CD4-positive, alpha-beta T cell treated with Interleukin-12 subunit alpha and Interleukin-12 subunit beta, for 1 hour (primary cell): ENCODE measurements at places on chromosomes 5 and 9.

GRCh38 chr5:94562327-94562971 is 56.0 kb downstream of the KIAA0825 start:
- DNase-seq, result no peak

GRCh38 chr5:103353581-103353980 is 95.0 kb downstream of the MACIR start:
- no peak for DNase-seq

GRCh38 chr5:65390208-65390607 is 91.5 kb downstream of the ADAMTS6 start:
- DNase-seq, result no peak

DNA sequence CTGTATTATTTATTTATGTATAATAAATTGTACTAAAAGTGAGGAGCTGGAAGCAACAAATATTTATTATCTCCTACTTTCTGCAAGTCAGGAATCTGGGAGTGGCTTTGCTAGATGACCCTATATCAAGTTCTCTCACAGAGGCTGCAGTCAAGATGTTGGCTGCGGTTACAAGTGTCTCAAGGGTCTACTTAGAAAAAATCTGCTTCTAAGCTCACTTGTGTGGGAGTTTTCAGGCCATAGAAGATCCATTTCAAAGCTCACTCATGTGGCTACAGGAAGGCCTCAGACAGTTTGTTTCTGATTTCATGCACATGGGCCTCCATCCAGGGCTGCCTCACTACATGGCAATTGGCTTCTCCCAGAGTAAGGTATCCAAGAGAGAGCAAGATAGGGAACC is 551.1 kb downstream of the CAAP1 start:
- no peak for DNase-seq

- no peak for DNase-seq
Observed at GRCh38 chr9:81317223-81317622, 372.1 kb downstream of the TLE1 start.

DNA sequence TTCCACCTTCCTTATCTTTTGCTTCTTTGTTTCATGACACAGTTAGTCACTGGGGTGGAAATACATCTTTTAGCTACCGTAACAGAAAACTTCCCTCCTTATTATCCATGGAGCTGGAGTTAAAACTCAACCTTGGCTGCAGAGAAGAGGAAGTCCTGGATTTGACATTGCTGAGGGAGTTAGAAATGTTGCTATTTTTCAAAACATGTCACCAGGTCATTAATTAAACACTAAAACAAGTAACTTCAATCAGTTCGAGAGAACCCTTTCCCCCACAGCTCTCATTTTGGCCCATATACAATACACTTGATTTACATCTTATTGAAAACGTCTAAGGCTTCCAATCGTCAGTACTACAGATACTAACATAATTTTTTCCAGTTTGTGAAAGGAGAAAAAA is 237.9 kb upstream of the CD180 start:
- DNase-seq, result no peak

DNA sequence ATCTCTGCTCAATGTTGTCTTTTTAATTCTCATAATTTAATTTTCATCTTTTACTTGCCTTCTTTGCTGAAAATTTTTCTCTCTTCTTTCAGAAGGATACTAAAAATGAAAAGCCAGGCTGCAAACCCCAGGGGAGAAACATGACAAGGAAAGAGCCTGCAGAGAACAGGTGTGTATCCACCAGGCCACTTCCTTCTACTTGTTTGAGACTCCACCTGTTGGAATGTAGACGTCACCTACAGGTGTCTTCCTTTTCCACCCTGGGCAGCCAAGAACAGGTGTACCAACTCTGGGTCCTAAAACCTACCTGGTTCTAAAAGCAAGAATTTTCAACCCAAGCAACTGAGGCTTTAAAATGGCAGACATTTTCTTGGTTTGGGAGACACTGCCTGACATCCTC is 166.8 kb downstream of the ATP10B start:
- DNase-seq, result no peak

- no peak for DNase-seq
Observed at GRCh38 chr5:97046270-97046982, 96.0 kb downstream of the LIX1 start.

DNA sequence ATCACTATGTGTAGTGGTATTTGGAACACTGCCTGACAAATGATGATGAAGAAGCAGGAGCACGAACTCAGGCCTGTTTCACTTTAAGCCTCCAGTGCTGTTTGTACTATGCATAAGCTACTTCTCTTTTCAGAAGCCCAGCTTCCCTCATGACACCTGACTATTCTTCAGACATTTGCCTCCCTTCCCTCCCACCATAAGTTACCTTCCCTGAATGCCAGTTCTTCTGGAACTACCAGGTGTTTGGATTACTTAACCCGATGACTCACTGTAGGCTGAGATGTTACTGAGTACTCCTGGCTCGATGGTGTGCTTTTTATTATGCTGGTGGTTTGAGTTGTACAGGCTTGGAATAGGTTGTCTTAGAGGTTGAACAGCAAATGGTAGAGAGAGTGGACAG is 180.0 kb downstream of the SPATA31D1 start:
- DNase-seq, result no peak

GRCh38 chr5:143359869-143360268 is 43.6 kb downstream of the NR3C1 start:
- no peak for DNase-seq

DNA sequence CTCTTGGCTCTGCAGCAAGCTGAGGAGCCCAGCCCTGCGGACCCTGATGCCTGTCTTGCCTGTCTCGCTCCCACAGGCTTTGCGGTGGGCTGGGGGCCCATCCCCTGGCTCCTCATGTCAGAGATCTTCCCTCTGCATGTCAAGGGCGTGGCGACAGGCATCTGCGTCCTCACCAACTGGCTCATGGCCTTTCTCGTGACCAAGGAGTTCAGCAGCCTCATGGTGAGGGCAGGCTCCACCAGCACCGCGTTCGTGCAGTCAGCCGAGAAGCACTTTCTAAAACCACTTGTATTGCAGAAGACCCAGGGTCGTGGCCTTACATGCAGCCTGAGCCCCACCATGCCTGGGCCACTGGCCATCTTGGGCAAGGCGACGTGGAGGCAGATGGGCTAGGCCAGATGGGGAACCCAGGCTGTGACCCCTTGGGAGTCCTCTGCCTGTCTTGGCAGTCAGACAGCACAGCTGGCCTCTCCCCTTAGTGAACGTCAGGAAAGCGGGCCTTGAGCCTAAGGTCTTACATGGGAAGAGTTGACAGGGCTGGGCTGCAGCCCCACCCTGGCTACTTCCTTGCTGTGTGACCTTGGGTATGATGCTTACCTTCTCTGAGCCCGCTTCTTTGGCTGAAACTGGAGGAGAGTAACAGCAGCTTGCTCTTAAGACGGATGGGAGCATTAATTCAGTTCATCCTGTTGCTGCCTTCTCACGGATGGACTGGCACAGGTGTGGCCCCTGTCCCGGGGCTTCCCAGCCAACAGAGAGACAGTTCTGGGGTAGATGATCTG is 8.6 kb downstream of the SLC2A8 start:
- no peak for DNase-seq

DNA sequence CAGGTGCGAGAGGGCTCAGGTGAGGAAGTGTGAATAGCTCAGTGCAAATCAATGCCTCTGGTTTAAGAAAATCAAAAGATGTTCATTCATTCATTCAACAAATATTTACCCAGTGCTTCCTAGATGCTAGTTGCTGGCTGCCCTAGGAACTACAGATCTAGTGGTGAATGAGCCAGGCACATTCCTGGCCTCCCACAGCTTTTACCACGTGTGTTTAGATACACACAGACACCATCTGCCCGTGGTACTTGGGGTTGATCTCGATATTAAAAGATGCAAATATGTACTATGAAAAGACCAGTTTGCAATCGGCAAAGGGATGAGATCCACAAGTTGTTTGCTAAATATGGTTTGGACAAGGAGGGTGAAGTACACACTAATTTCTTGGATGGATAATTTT is 78.2 kb downstream of the GTF3C4 start:
- DNase-seq, result no peak

DNA sequence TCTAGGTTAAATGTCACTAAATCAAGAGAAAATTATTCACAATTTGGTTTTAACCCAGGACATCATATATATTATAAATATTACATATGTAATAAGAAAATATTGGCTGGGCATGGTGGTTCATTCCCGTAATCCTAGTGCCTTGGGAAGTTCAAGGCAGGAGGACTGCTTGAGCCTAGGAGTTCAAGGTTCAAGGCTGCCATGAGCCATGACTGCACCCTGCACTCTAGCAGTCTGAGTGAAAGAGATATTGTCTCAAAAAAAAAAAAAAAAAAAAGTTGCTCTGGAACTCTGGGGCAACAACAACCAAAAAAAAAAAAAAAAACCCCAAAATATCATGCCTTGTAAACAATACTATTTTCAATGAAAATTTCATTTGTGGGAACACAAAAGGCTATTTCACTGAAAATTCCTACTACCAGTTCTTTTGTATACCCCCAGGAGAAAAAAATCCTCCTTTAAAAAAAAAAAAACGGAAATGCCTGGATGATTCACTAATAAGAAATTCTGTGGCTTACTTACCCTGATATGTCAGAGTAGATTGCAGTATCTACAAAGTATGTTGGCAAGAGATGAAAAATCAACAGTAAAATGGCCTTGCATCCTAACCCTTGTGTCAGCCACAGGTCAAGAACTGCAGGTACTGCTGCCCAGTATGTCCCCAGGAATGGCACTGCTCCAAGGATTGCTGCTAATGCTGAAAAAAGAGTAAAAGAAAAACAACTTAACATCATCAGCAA is 22.6 kb upstream of the CTNNAL1 start:
- no peak for DNase-seq

DNA sequence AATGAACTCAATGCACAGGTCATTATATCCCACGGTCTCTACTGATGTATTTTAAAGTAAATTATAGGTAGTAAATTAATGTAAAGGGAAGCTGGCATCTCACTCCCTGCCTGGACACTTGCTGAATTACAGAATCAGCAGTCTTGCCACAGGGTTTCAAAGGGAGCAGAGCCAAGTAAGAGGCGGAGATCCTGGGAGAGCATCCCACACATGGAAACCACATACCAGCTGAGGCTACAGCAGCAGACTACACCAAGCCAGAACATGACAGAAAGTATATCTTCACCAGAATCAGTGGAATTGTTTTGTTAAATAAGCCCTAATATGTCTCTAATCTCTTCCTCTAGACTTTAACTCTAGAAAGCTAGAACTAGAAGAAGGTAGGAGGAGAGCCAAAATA is 1689.2 kb upstream of the WWC1 start:
- no peak for DNase-seq

- DNase-seq, result no peak
Observed at GRCh38 chr5:101278011-101278687, 375.1 kb upstream of the ST8SIA4 start.
